ENCODE measurements at places on chromosomes 3 and 15.
A peak's percentile ranks its signal among the peaks of the same experiment; 100 is the strongest.

- no peak for DNase-seq
These were observed 222.2 kb downstream of the EPHB1 start for GRCh38 chr3:135017003-135017893.

DNA sequence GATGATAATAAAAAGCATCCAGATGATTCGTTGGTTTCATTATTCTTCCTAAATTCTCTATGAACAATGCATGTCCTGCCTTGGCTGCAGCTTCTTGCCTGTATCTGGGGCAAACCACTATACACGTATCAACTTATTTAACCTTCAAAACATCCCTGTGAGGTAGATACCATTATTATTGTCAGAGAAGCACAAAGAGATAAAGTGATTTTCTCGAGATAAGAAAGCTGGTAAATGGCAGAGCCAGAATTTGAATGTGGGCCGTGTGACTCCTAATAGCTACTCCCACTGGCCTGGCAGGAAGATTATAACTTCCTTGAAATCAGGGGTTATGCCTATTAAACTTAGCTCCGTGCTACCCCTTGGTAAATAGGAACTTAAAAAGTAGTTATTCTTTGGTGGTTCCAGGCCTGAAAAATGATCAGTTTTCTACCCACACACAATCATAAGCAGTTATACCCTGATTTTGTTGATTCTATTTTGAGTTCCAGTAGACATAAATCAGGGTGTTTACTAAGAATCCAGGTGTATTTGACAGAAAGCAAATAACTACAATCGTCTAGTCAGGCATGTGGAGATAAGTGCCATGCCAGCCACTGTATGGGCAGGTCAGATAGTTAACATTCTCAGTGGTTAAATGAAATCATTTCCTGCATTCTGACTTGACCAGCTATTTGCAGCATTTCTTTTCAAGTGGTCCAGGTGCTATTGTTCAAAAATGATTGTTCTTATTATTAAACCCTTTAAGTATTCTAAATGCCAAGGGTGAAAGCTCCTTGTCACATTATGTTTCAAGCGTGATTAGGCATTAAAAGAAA is 99.2 kb upstream of the LRRN1 start:
- no peak for DNase-seq

DNA sequence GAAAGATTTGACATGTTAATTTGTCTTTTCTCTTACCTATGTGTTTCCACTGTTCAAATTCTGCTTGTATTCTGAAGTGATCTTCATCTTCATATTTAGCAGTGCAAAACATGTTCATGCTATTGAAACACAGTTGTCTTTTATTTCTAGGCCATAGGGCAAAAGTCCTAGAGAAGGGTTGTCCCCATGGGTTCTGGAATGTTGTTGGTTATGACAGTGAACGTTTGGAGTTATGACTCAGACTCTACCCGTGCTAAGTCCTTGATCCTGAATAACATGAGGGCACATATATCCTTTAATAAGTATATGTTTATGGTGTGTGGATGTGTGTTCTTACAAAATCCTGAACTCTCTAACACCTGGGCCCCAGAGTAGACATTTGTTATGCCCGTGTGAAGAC is 23.0 kb upstream of the ARPP21 start:
- DNase-seq = no peak

DNA sequence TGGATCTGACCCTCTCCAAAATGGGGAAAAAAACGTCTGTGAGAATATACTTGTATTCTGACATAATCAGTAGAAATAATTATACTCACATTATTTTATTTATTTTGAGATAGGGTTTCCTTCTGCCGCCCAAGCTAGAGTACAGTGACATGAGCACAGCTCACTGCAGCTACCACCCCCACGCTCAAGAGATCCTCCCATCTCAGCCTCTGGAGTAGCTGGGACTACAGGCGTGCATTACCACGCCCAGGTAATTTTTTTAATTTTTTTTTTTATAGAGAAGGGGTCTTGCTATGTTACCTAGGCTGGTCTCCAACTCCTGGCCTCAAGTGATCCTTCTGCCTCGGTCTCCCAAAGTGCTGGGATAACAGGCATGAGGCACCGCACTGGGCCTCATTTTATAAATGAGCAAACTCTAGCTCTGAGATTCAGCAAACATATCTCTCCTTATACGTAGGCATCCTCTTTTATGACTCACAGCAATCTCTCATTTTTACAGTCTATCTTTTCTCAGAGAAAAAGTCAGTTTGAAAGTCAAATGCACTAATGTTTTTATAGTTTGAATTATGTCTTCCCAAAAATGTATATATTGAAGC is 989 bp upstream of the VGLL3 start:
- DNase-seq = no peak

GRCh38 chr3:87317779-87318178 is 41.4 kb upstream of the POU1F1 start:
- DNase-seq = no peak

DNA sequence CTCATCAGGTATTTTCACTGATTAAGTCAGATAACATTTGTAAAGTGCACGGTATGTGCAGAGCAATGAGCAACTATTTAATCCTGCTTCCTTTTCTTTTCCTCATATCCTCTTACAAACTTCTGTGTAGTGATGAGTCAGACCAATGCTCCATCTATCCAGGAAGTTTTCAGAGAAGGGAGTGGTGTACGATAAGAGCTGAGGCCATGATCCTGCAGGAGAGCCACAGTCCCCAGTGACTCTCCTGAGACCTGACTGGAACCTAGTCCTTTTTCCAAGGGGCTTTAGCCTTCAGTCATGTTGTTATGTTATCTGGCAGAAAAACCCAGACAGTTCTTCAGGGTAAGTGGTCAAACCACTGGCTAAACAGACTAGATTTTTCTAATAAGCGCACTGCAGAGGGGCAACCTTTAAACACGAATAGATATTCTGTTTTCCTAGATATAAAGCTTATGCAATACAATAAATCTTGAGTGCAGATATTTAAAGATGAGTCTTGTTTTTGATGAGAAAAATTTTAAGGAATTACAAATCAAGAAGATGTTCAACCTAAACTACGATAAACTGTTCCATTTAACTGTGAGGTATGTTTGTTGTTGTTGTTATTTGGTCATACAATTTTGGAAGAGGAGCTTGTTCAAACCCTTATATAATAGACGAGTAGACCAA is 110.5 kb upstream of the RAP2B start:
- DNase-seq = no peak

GRCh38 chr3:154783521-154783931 is 296.6 kb upstream of the MME start:
- no peak for DNase-seq

- no peak for DNase-seq
These were observed 37.9 kb downstream of the CPA3 start for GRCh38 chr3:148903022-148903442.

DNA sequence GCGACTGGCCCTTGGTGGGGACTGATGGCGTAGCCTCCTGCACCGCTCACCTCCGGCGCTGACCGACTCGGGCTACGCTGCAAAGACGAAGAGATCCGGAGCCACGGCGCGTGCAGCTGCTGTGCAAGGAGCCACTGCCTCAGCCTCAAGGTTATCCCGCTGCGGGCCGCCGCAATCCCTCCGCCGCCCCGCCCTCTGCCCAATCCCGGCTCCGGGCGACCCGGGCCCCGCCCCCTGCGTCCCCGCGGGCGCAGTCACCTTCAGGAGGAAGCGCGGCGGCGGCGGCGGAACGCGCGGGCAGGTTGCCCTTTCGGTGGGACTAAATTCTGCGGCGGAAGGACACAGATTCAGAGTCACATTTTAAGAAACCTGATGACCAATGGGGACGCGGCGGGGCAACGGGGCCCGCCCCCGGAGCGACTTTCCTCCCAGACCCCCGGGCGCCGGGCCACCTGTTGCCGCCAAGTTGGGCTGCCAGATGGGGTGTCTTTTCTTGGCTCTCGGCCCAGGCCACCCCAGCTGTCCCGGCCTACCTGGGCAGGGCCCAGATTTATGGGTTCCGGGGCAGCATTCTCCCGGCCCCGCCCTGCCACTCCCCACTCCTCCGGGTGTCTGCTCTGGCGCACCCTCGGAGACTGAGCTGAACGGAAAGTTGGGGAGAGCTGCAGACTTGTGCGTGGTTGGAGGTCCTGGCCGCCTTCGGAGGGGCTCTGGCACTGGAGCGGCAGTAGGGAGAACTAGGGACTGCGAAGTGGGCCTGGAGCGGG is at the start of gene PKM:
TSS of gene PKM (minus strand) at position 125 of the 767 bp plus-strand sequence. CDS start 12,093 bp downstream, outside the sequence.
- DNase-seq = peak; percentile 98

- DNase-seq = no peak
These were observed 136.6 kb downstream of the SUCLG2 start for GRCh38 chr3:67517781-67518180.

- peak; percentile 42 for DNase-seq
These were observed 4.0 kb downstream of the DIPK2A start for GRCh38 chr3:143975554-143976152.

Measured in CD4-positive, alpha-beta T cell treated with Interleukin-4 for 4 hours (primary cell).